ENCODE measurements at places on chromosomes 2 and 18.

GRCh38 chr18:217532-218336, 50.1 kb downstream of the THOC1 start:
- no peak for DNase-seq

DNA sequence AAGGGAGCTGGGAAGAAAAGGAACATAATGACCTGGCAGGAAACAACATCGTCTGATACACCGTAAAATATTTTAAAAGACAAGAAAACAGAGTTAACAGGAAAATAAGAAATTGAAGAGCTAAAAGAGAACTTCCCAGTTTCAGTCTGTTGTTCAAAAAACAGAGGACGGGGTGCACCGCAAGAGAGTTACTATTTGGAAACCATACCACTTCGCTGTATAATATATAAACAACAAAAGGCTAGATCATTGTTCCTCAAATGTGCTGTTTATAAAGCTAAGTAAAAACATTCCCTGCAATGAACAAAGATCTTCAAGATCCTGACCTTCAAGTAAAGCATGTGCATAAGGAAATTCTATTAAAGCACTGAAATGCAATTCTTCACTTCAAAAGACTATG, 2.1 kb downstream of the PPP3R1 start:
- DNase-seq: no peak

DNA sequence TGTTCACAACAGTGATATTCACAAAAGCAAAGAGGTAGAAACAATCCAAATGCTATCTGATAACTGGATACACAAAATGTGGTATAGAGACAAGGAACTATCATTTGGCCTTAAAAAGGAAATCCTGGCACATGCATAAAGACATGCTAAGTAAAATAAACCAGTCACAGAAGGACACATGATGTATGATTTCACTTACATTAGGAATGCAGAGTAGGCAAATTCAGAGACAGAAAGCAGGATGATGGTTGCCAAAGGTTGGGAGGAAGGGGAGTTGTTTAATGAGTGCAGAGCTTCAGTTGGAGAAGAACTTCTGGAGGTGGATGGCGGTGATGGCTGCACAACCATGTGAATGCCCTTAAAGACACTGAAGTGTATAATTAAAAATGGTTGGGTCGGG, 38.1 kb downstream of the ATP8B1 start:
- DNase-seq: no peak

DNA sequence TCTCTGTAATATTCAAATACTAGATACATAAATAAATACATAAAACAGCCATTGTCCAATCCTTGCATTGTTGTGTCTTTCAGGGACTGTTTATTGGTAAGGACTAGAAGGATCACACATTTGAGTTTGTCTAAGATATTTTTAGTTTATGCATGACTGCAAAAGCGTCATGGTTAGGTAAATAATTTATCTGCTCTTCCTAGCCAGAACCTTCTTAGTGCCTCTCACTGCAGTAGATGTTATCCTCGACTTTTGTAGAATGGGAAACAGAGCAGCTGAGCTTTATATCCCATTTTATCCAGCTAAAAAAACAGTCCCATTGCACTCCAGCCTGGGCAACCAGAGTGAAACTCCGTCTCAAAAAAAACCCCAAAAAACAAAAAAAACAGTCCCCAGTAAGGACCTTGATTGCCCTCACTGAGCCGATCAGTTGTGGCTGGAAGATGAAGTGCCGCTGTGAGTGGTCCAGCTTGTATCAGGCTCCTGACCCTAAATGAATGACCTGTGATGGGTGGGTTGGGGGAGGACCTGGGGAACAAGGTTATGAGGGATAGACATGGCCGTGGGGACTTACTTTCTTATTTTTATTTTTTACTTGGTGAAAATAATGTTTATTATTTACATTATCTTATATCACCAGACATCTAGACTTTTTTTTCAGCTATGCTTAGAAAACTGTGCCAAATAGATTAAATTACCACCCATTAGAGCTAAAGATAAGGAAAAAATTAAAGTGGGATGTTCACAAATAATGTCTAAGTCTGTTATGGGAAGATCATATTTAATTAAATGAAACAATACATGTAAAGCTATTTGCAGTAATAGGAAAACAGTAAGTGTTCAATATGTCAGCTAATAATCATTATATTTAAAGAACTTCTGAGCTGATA, 10.9 kb upstream of the ADAM23 start:
- DNase-seq: no peak

- no peak for DNase-seq
These were observed 27.9 kb downstream of the IL37 start for GRCh38 chr2:112938904-112939303.

DNA sequence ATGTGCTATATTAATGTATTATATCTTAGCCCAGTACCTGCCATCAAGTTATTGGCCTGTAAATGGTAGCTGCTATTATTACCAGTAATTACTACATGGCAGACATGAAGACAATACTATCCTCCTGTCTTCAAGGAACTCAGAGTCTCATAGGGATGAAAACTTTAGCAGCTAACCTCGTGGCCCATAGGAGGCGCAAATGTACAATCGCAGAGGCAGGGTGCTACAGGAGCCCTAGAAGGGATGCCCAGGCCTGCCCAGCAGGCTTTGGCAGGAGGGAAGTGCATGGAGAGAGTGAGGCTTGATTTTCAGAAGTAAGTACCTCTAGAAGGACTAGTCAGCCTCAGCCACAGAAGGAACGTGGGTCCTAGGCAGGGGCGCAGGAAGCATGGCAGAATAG, 44.7 kb upstream of the KIDINS220 start:
- DNase-seq: no peak

GRCh38 chr2:147846412-147847081, 1.7 kb downstream of the ACVR2A start:
- no peak for DNase-seq

DNA sequence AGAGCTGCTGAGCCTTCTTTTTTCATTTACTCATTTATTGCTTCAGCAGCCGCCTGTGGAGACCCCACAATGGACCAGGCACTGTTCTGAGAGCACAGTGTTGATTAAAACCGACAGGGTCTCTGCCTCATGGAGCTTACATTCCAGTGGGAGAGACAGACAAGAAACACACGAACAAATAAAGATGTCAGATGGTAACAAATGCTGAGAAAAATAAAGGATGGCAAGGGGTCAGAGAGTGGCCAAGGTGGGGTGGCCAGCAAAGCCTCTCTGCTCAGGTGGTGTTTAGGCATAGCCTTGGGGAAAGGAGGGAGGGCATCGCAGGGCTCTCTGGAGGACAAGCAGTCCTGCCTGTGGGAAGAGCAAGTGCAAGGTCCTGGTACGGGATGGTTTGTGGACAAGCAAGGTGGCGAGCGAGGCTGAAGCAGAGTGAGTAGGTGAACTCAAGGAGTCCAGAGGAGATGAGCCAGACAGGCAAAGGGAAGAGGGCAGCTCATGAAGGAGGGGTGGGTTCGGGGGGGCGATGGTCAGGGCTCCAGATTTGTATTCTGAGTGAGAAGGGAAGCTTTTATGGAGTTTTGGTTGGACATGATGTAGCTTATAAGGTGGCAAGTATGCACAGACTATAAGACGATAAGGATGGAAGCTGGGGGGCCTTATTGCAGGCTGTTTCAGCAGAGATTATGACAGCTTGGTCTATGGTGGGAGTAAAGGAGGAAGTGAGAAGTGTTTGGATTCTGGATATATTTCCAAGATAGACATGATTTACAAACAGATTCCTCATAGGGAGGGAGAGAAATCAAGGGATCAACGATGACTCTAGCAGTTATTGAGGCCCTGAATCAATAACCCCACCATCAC, 8.8 kb upstream of the ITGB6 start:
- no peak for DNase-seq

DNA sequence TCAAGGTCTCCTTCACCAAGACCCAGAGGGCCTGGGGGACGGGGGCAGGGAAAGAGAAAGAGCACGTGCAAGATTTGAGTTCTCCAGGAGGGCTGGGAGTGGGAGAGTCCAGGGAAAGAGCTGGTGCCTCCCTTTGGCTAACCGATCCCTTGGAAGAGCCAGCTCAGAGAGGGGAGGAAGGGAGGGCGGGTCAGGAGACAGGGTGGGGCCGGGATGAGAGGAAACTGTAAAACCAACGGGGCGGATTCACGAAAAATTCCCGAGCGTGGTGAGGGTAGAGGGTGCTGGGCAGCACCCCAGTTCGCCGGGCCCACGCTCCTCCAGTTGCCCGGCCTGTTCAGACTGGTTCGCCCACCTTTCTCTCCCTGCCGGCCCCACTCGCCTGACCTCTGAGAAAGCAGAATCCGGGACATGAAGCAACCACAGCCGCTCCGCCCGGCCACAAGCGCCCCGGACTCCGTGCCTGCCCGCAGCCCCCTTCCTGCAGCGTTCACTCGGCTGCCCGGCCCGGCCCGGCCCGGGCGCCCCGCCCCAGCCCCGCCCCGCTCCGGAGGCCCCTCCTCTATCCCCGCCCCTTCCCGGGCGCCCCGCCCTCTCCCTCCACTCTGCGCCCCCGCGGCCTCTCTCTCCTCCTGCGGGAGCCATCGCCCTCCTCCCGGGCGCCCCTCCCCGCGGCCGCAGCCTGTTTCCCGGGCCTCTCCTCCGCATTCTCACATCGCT, 230.9 kb upstream of the SMAD2 start:
- peak; percentile 50 for DNase-seq

DNA sequence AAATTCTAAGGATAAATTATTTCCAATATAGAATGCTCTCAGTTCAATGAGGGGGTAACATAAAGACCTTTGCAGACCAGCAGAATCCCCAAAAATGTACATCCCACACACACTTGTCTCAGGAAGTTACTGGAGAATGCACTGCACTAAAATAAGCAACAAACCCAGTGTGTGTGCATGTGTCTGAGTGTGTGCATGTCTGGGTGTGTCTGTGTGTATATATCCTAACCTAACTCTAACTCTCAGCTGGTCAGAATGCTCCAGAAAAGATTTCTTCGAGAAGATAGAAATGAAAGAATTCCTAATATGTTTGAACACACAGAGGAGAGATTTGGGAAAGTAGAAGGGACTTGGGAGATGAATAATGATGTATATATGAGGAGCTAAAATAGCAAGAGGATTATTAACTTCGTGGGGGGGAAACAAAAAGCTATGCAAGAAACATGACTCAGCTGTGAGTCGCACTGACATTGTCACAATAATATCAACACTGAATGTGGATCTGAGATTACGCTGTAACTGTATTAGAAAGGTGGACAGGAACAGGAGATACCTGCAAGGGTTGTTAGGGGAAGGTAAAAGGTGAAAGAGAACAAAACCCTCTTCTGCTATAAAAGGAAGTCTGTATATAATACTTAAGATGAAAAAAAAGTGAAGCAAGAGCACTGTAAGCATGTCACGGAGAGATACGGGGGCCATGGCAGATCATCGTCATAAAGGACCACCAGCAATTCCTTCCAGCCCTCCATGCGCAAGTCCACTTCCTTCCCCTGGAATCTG, 11.1 kb downstream of the COLEC12 start:
- no peak for DNase-seq

DNA sequence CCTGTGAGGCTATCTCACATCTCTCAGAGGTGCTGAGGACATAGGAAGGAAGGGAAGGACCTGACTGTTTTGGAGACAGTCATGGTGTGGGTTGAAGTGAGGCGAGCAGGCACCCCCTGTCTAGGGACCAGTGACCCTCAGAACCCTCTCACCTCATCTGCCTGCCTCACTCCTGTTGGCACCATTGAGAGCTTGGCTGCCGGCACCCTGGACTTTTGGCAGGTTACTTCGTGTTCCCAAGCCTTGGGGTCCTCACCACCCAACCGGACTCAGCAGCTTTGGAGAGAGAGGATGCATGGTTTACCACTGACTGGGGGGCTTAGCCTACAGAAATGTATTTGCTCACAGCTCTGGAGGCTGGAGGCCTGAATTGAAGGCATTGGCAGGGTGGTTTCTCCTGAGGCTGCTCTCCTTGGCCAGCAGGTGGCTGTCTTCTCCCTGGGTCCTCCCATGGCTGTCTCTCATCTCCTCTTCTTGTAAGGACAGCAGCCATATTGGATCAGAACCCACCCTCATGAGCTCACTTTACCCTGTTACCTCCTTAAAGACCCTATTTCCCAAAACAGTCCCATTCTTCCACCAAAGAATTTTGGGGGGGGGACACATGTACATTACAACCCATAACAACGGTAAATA, 142.0 kb downstream of the TSN start:
- no peak for DNase-seq

- no peak for DNase-seq
These were observed 451.9 kb downstream of the ARHGAP15 start for GRCh38 chr2:143581134-143581533.

- DNase-seq: no peak
These were observed 339.2 kb upstream of the SALL3 start for GRCh38 chr18:78640246-78640995.

DNA sequence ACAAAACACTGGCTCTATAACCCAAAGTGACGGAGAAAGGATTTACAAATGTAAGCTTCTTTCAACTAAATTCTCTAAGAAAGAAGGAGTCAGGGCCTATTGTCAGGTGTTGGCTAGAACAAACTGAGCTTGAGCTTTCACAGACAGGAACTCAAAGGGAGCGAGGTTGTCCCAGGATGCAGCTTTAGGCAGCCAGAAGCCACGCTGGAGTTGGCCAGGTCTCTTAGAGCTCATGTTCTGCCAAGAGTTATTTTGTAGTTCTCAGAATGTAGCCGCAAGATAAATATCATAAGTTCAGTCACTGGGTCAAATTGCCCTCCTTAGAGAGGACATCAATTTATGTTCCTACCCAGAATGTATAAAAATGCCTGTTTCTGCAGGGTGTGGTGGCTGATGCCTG, 54.1 kb upstream of the GREB1L start:
- no peak for DNase-seq

- no peak for DNase-seq
These were observed at the start of gene ASIC4 for GRCh38 chr2:219514196-219514761. TSS of gene ASIC4 (plus strand) at chr2:219514482. CDS start at chr2:219514725, 243 bp downstream.

DNA sequence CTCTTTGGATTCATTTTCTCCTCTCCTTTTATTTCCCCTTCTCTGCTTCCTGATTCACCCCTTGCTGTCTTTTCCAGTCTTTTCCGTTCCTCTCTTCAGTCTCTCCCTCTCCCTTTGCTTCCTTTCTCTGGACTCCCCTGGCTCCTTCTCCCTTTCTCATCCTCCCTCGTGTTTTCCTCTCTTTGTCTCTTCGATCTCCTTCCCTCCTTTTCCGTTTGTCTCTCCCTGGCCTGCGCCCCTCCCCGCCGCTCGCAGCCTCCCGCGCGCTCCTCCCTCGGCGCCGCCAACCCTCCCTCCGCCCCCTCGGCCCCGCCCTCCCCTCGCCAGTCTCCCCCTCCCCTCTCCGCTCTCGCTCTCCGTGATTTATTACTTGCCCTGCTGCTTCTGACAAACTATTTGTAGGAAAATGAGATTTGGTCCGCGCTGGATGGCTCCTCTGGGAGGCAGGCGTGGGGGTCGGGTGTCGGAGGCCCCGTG, 46.0 kb upstream of the PAX8 start:
- no peak for DNase-seq

GRCh38 chr2:1626271-1626681, 118.0 kb downstream of the PXDN start:
- no peak for DNase-seq

- DNase-seq: no peak
These were observed 49.7 kb upstream of the ZNF397 start for GRCh38 chr18:35190948-35191697.

DNA sequence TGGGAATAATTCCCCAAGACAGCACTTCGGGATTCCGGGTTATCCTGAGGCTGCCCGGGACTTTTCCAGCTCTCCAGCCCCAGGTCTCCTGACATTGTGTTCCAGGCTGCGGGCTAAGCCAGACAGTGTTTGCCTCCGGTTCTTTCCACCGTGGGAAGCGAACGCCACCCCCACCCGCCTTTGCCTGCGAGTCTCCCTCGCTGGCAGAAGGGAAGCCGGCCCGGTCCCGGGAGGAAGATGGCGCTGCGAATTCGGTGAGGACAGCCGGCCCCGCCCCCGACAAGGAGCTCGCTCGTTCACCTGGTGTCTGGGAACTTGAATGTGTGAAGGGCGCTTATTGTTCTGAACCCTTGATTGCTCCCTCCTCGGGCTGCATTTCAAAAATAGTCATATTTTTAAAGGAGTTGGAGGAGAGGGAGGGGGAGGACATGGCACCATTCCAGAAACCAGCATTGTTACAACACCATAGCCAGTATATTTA, 2.9 kb downstream of the LRATD1 start:
- DNase-seq: no peak
